NCI-H2081 treated with DMSO at 0.1 percent for 48 hours (cell line): ENCODE measurements at places on chromosomes 4 and X.

DNA sequence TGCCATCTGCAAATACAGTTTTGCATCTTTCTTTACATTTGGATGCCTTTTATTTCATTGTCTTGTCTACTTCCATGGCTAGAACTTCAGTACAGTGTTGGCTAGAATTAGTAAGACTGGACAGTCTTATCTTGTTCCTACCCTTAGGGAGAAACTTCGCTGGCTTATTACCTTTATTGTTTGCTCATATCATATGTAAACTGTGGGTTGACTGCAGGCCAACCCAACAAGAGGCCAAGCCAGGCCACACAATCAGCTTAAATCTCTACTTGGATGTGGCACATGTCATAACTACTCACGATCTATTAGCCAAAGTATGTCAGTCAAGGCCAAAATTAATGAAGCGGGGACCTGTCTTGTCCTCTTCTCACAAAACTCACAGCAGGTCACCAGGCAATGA lies 144.1 kb downstream of the THOC2 start:
- DNase-seq: no peak

- DNase-seq: no peak
These were observed 44.9 kb downstream of the CLNK start for GRCh38 chr4:10639664-10640063.

DNA sequence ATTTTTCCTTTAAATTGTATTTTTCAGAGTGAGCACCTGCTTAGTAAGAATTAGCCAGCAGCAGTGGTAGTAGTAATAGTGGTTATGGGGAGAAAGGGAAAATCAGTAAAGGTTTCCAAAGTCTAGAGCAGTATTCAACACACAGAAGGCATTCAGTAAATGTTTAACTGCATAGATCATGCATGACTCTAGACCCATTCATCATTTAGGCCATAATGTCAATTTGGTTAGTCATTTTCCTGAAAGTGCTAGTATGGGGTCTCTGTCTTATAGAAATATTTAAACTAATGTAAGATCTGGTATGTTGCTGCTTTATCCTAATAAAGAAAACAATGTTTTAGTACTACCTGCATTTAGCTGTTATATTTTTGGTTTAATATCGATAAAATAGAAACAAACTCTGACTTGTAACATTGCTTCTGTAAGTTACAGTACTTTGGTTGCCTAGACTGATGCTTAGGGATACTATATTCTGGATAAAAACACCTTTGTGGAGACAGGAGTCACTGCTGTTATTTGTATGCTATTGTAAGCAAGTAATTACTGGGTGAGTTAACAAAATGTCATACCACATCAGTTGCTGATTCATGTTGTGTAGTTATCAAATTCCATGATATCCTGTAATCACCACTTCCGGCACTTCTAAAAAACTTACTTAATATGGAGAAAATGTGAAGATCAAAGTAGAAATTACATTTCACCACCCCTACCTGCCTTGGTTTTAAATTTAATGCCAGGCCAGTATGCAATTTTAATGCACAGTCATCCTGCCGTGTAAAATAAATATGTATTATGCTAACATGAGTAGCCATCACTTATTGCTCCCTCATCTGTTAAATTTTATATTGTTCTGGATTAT lies 115.8 kb upstream of the BMPR1B start:
- DNase-seq: no peak

GRCh38 chrX:153388722-153389459 lies 12.3 kb downstream of the PNMA6E start:
- no peak for DNase-seq

DNA sequence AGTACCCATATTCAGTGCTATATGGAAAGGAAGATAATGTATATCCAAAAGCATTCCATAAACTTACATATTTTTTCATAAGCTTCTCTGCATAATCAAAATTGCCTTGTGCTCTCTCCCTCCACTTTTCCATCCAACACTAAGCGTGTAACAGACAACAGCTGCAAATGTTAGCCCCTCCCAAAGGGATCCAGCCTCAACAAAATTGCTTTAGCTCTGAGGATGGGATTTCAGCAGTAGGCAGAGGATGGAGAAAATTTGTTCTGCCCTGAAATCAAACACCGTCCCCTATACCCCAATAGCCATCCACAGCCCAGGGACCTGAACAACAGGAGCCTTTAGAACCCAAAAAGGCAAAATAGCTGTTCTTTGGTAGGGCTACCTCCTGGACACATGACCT lies 28.8 kb upstream of the FGF13 start:
- DNase-seq: no peak

- peak; percentile 36 for DNase-seq
These were observed 200.3 kb downstream of the PDGFC start for GRCh38 chr4:156771171-156771837.

DNA sequence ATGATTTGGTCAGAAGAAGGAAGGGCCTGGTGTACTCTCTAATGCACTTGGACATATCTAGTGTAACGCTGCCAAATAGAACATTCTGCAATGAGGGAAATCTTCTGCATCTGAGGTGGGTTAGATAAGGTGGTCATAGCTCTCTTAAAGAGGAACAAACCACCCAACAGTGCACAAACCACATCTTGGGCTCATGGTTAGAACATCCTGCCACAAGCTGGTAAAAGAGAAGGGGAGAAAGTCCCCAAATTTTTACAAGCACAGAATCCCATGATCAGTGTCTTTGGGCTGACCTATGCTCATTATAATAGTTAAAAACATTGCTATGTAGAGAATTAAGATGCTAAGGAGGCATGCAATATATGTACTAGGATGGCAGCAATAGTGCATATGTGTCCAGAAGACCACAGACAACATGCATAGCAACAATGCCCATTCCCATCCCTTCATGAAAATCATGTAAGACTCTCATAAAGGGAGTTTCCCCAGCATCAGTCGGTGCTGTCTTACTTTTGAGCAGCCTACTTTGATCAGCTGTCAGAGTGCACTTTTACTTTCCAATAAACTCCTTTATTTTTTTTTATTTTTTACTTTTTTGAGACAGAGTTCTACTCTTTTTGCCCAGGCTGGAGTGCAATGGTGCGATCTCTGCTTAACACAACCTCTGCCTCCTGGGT lies 99.7 kb upstream of the SLC7A11 start:
- DNase-seq: no peak

DNA sequence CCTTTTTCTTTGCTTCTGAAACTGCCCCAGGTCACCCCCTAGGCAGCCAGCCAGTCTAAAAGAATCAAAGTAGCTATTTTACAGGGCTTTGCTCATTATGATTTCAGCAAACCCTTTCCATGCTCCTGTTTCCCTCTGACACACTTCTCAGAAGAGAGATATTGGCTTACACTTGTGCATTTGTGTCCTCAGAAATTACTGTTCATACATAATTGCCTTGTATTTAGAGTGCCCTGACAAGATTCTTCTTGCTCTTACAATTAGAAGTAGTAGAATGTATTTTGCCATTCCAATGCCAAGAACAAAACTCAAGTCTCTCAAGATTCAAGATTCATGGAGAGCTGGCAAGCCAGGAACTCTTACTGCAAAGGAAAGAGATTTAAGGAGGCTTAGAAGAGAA lies 531.0 kb upstream of the ZFP42 start:
- no peak for DNase-seq

- DNase-seq: no peak
These were observed 46.0 kb upstream of the MGST2 start for GRCh38 chr4:139619644-139620043.

DNA sequence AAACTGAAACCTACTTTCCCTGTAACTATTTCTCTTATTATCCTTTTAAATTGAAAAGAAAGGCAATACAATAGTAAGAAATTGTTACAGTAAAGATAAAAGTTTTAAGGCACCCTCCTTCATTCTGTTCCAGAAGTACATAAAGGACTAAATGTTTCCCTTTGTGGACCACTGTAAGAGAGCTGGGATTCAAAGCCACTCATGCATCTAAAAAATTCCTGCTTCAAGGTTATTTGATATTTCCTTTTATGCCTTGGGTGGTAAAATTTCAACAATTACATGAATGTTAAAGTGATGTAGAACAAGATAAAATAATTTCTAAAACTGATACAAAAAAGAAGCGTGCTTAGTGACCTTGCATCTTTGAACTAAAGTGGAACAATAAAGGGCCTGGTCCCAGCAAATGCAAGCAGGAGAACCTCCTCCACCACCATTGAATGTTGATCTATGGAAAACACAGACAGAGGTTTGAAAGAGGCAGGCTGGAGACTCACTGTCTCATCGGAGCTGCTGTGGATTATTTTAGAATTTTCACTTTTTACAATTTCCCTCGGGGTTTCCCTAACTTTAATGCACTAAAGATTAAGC lies 42.3 kb upstream of the PRSS12 start:
- no peak for DNase-seq

DNA sequence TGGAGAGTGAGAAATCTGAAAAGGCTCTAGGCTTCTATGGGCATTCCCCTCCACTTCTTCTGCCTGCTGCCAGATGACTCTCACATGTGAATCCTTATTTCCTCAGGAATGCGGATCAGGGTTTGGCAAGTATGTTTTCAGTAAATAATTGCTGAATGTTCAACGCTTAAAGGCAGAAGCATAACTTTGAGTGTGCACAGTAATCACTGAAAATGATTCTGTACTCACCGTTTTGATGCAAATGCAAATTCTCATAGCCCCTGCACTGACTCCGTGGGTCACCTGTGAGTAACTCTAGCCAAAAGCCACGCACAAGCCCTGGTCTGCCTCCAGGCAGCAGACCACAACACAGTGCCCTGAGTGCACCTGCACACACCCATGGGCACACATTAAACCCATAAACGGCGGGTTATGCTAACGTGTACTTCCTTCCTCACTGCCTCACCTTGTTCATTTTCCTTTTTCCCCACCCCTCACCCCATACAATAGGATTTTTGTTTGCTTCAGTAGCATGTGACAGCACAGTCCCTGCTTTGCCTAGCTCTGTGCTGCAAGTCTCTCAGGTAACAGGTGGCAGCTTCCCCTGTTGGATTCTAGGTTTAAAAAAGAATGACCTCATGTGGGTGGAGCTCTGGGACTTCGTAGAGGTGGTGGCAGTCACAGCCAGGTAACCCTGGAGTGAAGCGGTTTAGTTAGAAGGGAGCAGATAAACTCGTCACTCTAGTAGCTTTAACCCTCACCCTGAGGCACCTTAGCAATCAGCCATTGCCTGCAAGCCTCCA lies at the start of gene ARHGEF38:
Gene ARHGEF38 (plus strand): TSS at position 656 of the 782 bp plus-strand sequence. CDS start 146 bp downstream, outside the sequence.
- DNase-seq: peak; percentile 66

DNA sequence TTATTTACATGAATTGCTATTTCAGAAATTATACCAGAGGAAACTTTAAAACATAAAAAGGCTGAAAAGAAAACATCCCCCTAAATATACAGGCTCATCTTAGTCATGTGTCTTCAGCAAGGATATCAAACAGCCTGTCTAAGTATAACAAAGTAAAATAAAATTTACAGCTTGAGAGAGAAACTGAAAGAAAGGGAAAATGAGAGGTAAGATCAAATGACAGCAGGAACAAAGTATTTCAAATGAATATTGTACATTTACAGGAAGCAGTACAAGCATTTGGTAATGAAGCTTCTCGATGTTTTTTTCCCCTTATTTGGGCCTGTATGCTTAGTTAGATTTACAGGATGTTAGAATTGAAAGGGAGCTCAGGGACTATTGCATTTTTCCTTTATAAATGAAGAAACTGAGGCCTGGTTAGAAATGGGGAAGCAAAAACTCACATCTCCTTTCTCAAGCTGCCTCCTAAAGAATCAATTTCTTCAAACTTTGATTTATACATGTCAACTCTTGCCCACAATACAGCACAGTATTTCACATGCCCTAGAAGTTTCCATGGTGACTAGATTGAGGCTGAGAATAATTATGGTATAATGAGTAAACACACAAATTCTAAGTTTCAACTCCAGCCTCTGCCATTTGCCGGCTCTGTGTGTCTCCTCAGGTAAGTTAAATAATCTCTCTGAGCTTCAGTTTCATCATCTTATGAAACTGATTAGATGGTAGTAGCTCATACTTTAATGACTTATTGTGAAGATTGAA lies 29.3 kb downstream of the DAPP1 start:
- no peak for DNase-seq

GRCh38 chrX:113873056-113873455 lies 710.8 kb upstream of the HTR2C start:
- DNase-seq: no peak
